Dermis lymphatic vessel endothelial cell (primary cell): ENCODE measurements at places on chromosomes 4 and X. TPM values are rescaled to one million over a fixed set of nuclear protein-coding genes. Genes with fewer than 3 reads are reported as not detected.

Gene DCAF12L1
- not detected in 2 replicates for total RNA-seq

Gene DOCK11
- 0.43 and 0.60 TPM in 2 replicates for total RNA-seq

Gene F9
- not detected in 2 replicates for total RNA-seq

Gene RHOH
- under 0.01 TPM in 1 of 2 replicates, not detected in the other for total RNA-seq

Gene PAGE5
- total RNA-seq: not detected in 2 replicates

Gene FGF13
- total RNA-seq: 21.0 and 26.6 TPM in 2 replicates

Gene PNMA6F
- not detected in 2 replicates for total RNA-seq
